ENCODE measurements at places on chromosomes 3 and 15. TPM values are rescaled to one million over a fixed set of nuclear protein-coding genes. Genes with fewer than 3 reads are reported as not detected.

Gene GPR27
- 8.8 TPM for polyA plus RNA-seq

Gene TMEM207
- polyA plus RNA-seq: 22.1 TPM

GRCh38 chr3:186806089-186807055 lies at the start of gene RFC4:
RFC4 (minus strand) TSS chr3:186806482; CDS start chr3:186804713, 1,769 bp downstream.
- peak; percentile 65 for DNase-seq

- DNase-seq: no peak
These were observed 2.6 kb downstream of the ATP8B4 start for GRCh38 chr15:50116477-50116876.

- DNase-seq: no peak
These were observed 59.9 kb downstream of the ARHGEF26 start for GRCh38 chr3:154180836-154181691.

DNA sequence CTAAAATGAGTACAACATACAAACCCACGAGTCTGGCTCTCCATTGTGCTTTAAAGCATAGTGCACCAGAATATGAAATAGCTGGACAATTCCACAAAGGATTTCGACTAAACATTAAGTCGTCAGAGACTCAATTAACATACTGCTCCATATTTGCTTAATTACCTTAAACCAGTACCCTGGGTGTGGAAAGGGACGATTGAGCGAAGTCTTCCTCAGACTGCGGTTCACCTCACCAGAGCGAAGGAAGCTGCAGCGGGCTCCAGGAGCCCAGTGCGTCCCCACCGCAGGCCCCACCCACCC lies 218 bp upstream of the TRPC1 start:
- no peak for DNase-seq

All from left renal pelvis (tissue), 4 donors.